Transverse colon (tissue), 4 donors: ENCODE measurements at places on chromosomes 3 and 15. TPM values are rescaled to one million over a fixed set of nuclear protein-coding genes. Genes with fewer than 3 reads are reported as not detected.

The SMCO1 gene
- total RNA-seq = not detected

The SERP1 gene
- total RNA-seq = 300 TPM

The AMIGO3 gene
- not detected for total RNA-seq

The PLXNA1 gene
- 28.5 TPM for total RNA-seq

The GOLGA8K gene
- total RNA-seq = not detected

The HHLA2 gene
- total RNA-seq = 226 TPM

The HRH1 gene
- 2.0 TPM for total RNA-seq

The GPR160 gene
- total RNA-seq = 195 TPM

The CACNA2D3 gene
- 0.95 TPM for total RNA-seq

The SKOR1 gene
- total RNA-seq = 0.27 TPM

The FRMD5 gene
- 1.1 TPM for total RNA-seq

The ARPP21 gene
- total RNA-seq = not detected

The FETUB gene
- total RNA-seq = not detected

The SHC4 gene
- total RNA-seq = 0.48 TPM

The AGBL1 gene
- not detected for total RNA-seq

The CFAP100 gene
- not detected for total RNA-seq

The PARP15 gene
- 1.2 TPM for total RNA-seq

The STRIT1 gene
- not detected for total RNA-seq

The MCTP2 gene
- total RNA-seq = 134 TPM

The FSIP1 gene
- total RNA-seq = 5.6 TPM

The CHRM5 gene
- not detected for total RNA-seq

The GPR62 gene
- total RNA-seq = not detected

The ADCY5 gene
- 41.5 TPM for total RNA-seq

The PROS1 gene
- 25.5 TPM for total RNA-seq

The IL5RA gene
- 0.27 TPM for total RNA-seq

The TGM4 gene
- total RNA-seq = not detected

The ACKR2 gene
- total RNA-seq = 6.0 TPM

The SCAMP5 gene
- 11.3 TPM for total RNA-seq

The ANKRD63 gene
- total RNA-seq = not detected

The QTRT2 gene
- 7.2 TPM for total RNA-seq

The CCR1 gene
- total RNA-seq = 3.3 TPM

The HYAL3 gene
- 0.79 TPM for total RNA-seq

The NR2F2 gene
- total RNA-seq = 15.8 TPM

The ASB14 gene
- not detected for total RNA-seq

The POLQ gene
- 25.1 TPM for total RNA-seq

The RSRC1 gene
- 38.9 TPM for total RNA-seq

The DUOXA2 gene
- not detected for total RNA-seq

The UCN2 gene
- total RNA-seq = not detected

The P2RY13 gene
- not detected for total RNA-seq

The CIDEC gene
- 49.7 TPM for total RNA-seq

The MNS1 gene
- total RNA-seq = 0.40 TPM

The FGD5 gene
- total RNA-seq = 15.9 TPM

The EIF4E3 gene
- 6.0 TPM for total RNA-seq

The SPTBN5 gene
- 0.16 TPM for total RNA-seq

The CTDSPL2 gene
- total RNA-seq = 84.8 TPM

The AHSG gene
- total RNA-seq = not detected

The FRG2C gene
- not detected for total RNA-seq

The DUOXA1 gene
- not detected for total RNA-seq

The SEMA3B gene
- total RNA-seq = 59.5 TPM

The ISLR gene
- 27.2 TPM for total RNA-seq

The GASK1A gene
- 4.6 TPM for total RNA-seq

The CORO2B gene
- 2.2 TPM for total RNA-seq

The NEK10 gene
- 1.1 TPM for total RNA-seq

The NANOGP8 gene
- total RNA-seq = not detected

The ACAN gene
- 0.14 TPM for total RNA-seq

The GTF2E1 gene
- total RNA-seq = 11.4 TPM

The ARNT2 gene
- 4.0 TPM for total RNA-seq

The AGTR1 gene
- total RNA-seq = 10.2 TPM
